Keratinocyte (primary cell): ENCODE measurements at places on chromosomes 6 and 20. TPM values are rescaled to one million over a fixed set of nuclear protein-coding genes. Genes with fewer than 3 reads are reported as not detected.

GRCh38 chr6:8131265-8131897 is 29.0 kb upstream of the EEF1E1 start:
- no peak overlapping the region for H3K27ac ChIP-seq
- peak; percentile 23 for DNase-seq
- H3K27me3 ChIP-seq: no peaks in the 10 kb centered on the region
- H3K4me3 ChIP-seq: no peak overlapping the region

DNA sequence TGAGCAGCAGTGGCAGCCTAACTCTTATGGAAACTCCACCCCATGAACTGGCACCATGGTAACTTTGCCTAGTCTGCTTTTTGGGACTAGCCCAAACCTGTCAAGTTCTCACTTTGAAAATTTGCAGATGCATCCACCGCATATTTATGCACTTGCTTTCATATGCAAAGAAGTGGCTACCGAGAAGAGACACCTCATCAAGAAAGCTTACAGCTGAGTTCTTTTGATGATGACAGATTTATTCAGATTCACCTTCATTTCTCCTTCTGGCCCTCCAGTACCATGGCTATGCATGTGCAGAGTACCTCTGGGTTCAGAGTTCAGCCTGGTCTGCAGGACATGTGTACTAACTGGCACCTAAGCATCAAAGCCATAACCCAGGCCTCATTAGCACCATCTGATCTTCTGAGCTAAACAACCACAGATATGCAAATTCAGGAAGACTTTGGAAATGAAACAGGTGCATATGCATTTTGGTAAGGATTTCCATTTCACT is 154.3 kb upstream of the TENT5A start:
- no peak overlapping the region for H3K4me3 ChIP-seq
- no peak overlapping the region for H3K27ac ChIP-seq
- DNase-seq: no peak
- H3K27me3 ChIP-seq: no peaks in the 10 kb centered on the region

- no peak overlapping the region for H3K4me3 ChIP-seq
- no peaks in the 10 kb centered on the region for H3K36me3 ChIP-seq
- H3K27ac ChIP-seq: no peak overlapping the region
- no peaks in the 10 kb centered on the region for H3K4me1 ChIP-seq
Measured at GRCh38 chr6:162151021-162151665, 576.4 kb downstream of the PRKN start.

GRCh38 chr6:7143476-7143974 is 35.8 kb downstream of the RREB1 start:
- peaks cover 70% of the 10 kb centered on the region for H3K4me1 ChIP-seq
- H3K27me3 ChIP-seq: no peaks in the 10 kb centered on the region
- H3K4me3 ChIP-seq: no peak overlapping the region
- peak overlapping the region; percentile 16 for H3K27ac ChIP-seq

- no peak overlapping the region for H3K27ac ChIP-seq
- peak; percentile 90 for DNase-seq
- no peaks in the 10 kb centered on the region for H3K27me3 ChIP-seq
- H3K36me3 ChIP-seq: no peaks in the 10 kb centered on the region
- H3K4me3 ChIP-seq: no peak overlapping the region
Measured at GRCh38 chr6:82337688-82338257, 25.8 kb upstream of the TPBG start.

SOBP gene
- not detected in 3 replicates for polyA plus RNA-seq

RBM24 gene
- polyA plus RNA-seq: 1.3 to 1.9 TPM (median 1.3 TPM) in 3 replicates
